Upper lobe of left lung (tissue), 6 donors: ENCODE measurements at places on chromosomes 16 and 17. TPM values are rescaled to one million over a fixed set of nuclear protein-coding genes. Genes with fewer than 3 reads are reported as not detected.

DNA sequence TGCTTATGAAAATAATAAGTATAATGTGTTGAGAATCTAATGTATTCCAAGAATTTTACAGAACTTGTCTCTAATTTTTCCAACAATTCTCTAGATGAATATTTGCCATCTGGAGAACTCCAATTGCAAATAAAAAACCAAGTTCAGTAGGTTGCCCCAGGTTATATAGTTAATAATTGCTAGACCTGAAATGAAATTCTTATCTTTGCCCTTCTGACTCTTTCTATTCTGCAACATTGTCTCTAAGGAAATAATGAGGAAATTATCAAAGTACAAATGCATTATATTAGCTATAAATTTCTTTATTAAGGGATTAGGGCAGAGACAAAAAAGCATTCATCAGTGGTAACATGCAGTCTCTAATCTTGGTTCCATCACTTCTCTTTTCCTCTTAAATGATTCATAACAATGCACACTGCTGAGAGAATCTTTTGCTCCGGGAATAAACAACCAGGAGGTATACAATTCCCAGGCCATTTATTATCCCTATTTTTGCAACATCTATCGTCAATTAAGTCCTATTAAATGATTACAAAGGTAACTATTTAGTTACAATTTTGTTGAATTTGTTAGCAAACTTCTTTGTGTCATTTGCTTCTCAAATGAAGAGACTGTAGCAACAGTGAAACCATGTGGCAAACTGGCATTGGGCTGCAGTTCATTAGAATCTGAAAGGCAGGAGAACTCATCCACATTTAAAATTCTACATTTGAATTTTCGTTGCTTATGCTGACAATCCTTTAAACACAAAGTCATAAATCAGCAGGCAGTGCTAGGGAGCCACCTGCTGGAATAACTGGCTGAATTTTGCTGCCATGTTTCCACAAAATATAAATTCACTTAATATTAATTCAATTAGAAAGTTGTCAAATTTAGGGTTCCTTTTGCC is 349.6 kb downstream of the KIF2B start:
- no peaks in the 10 kb centered on the region for H3K4me1 ChIP-seq
- H3K36me3 ChIP-seq: no peaks in the 10 kb centered on the region
- DNase-seq: no peak
- H3K4me3 ChIP-seq: no peak overlapping the region

GRCh38 chr16:84153660-84154214 is 8.6 kb downstream of the DNAAF1 start:
- H3K27me3 ChIP-seq: no peaks in the 10 kb centered on the region
- H3K36me3 ChIP-seq: no peaks in the 10 kb centered on the region
- H3K4me1 ChIP-seq: no peaks in the 10 kb centered on the region
- no peak for DNase-seq
- H3K4me3 ChIP-seq: no peak overlapping the region

DNA sequence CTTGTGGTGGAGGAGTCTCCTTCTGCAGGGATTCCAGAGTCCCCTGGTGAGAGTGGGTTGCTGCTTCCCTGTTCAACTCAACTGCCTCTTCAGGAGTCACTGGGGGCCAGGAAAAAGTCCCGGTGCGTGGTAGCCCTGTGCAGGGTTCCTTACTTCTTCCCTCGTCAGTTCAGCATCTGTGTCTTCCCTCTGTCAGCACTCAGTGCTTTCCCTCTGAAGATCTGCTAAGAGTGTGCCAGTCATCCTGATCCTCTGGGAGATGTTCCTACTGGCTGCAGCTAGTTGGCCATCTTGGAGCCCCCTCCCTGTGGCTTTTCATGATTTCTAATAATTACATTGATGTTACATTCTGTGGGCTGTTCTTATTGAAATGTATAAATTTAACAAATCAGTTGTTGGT is 36.5 kb downstream of the NF1 start:
- H3K36me3 ChIP-seq: no peaks in the 10 kb centered on the region
- DNase-seq: no peak
- H3K4me1 ChIP-seq: no peaks in the 10 kb centered on the region

GRCh38 chr16:71344315-71344905 is 14.1 kb upstream of the CALB2 start:
- no peak overlapping the region for H3K4me3 ChIP-seq
- no peaks in the 10 kb centered on the region for H3K4me1 ChIP-seq
- no peak for DNase-seq
- no peaks in the 10 kb centered on the region for H3K27me3 ChIP-seq
- no peaks in the 10 kb centered on the region for H3K36me3 ChIP-seq

TSNAXIP1 gene
- total RNA-seq: 3.0 TPM

CD300H gene
- not detected for total RNA-seq

THOC6 gene
- total RNA-seq: 40.8 TPM

TBC1D3E gene
- total RNA-seq: not detected
